ENCODE measurements at places on chromosomes 7 and 10.

DNA sequence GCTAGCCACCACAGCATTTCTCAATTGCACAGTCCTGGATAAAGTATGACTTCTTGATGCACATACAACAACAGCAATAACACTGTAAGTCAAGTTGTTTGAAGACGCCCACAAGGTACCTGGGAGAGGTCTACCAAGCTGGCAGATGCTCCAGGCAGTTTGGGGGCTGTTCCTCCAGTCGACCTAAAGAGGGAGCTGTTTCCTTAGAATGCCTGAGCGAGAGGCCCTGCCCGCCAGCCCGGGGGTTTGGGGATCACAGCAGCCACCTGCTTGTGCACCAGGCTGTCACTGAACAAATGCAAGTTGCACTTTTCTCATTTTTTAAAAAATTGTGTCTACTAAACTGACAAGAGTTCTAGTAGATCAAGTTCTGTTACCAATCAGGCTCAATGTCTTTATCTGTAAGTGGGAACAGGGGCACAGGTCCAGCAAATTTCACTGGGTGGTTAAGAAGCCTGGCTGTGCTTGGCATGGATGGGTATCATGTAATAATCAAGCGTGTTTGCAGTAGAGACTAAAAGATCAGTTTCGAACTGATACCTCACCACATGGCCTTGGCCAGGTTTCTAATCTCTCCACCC is 193.8 kb upstream of the ADO start:
- peak; percentile 75 for DNase-seq

DNA sequence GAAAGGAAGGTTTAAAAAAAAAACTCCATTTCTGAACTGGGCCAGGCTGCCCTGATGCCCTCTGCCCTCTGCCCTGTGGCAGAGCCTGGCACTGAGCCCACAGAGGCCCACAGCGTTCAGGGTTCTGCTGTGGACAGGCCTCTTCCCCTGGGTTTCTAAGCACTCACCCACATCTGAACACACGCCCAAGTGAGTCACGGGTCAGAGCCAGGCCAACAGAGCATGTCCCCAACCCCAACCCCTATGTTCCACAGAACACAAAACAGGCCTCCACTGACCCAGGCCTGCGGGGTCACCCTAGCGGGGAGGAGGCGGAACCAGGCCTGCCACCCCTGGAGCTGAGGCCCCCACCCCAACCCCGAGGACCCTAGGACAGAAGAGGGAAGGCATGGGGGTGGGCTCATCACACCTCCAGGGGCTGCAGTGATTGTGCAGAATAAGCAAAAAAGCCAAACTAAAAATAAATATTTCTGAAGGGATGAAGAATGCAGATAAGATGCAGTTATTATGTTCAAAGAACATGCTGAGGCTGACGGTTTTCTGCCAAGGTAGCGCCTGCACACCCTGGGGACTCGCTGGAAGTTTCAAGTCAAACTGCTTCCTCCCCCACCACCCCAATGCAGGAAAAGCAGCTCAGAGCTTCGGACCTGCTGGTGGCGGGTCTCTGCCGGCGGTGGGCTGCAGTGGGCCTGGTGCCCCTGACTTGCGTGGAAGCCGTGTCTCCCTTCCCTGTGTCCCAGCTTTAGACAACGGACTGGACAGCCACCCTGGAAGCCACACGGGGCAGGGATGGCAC is 5.4 kb downstream of the WDR86 start:
- DNase-seq: no peak

DNA sequence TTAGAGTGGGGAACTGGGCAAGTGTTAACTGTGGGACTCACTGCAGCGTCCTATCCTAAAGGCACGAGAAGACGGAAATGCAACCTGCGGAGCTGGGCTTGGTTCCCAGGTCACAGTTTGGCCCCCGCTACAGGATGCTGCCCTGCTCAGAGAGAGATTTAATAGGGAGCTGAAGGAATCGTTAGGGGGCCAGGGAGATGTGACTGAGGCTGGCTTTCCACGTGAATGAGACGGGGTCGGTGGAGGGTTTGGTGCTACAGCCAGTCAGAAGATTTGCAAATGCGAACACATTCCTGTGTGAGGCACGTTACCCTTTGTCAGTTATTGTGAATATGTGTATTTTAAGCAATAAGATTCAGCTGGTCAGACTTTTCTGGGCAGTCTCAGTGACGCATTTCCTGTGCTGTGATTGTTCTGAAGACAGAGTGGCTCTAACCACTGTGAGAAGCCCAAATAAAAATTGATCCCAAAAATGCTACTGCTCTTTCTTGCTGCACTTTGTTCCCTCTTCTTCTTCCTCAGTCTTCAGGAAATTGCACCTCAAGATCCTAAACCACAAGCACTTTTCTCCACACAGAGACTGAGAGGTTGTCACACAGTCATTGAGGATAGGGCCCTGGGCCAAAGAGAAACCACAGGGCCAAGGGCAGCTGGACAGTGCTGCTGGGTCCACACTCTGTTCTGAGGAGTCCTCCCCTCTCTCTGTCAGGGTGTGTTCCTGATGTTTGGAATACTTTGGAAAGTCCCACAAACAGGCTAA is 21.2 kb downstream of the CYP17A1 start:
- no peak for DNase-seq

DNA sequence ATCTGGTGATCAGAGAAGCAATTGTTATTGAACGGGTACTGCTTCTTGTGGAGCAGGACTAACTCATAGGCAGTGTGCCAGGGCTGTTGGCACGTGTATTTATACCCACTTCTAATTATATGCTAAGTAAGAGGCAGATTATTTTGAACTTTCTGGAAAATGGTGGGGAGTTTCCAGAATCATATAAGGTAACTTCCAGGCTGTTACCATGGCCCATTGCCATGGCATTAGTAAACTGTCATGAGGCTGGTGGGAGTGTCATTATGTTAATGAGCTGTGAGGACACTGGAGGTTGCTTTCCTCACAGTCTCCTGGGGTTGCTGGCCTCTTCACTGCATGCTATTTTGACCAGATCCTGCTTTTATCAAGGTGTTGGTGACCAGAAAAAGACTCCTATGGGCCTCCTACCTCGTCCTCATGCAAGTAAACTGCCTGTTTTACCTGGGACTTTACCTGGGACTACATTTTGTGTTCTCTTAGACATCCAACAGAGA is 122.6 kb downstream of the KCND2 start:
- DNase-seq: no peak

DNA sequence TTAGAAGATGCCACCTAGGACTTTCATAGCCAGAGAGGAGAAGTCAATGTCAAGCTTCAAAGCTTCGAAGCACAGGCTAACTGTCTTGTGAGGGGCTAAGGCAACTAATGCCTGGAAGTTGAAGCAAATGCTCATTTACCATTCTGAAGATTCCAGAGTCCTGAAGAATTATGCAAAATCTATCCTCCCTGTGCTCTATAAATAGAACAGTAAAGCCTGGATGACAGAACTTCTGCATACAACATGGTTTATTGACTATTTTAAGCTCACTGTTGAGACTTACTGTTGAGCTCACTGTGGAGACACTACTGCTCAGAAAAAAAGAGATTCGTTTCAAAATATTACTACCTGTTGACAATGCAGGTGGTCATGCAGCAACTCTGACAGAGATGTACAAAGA is 28.6 kb downstream of the TNS3 start:
- DNase-seq: no peak

GRCh38 chr10:19623321-19623720 is 192.9 kb upstream of the PLXDC2 start:
- DNase-seq: no peak

DNA sequence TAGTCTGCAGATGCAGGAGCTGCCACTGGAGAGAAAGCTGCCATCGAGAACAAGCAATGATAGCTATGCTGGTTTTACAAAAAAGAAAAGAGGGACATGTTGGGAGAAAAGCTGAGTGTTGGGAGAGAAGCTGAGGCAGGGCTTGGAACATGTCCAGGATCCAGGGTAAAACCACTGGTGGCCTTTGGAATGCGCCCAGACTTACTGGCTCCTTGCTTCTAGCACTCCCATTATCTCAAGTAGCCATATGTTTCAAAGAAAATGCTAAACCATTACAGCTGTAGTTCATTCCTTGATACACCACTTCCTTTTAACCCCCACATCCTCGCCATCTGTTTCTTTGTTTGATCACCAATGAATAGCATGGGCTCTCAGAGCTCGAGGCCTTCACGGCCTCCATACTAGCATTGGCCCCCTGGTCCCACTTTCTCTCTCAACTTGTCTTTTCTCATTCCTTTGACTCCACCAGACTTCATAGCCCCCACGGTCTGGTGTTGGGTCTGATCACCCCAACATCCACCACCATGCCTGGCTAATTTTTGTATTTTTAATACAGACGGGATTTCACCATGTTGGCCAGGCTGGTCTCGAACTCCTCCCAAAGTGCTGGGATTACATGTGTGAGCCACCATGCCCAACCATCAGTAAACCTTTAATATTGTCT is 23.8 kb upstream of the PLAC9 start:
- no peak for DNase-seq

GRCh38 chr10:66784770-66785169 is 141.1 kb upstream of the LRRTM3 start:
- no peak for DNase-seq

GRCh38 chr7:130277763-130278643 is 11.3 kb downstream of the CPA2 start:
- DNase-seq: no peak

Measured in CD4-positive, alpha-beta T cell treated with Interleukin-6 at 100 ng/mL for 8 hours (primary cell).